K562 (cell line): ENCODE measurements at places on chromosomes 7 and 10.
A peak's percentile ranks its signal among the peaks of the same experiment; 100 is the strongest.

DNA sequence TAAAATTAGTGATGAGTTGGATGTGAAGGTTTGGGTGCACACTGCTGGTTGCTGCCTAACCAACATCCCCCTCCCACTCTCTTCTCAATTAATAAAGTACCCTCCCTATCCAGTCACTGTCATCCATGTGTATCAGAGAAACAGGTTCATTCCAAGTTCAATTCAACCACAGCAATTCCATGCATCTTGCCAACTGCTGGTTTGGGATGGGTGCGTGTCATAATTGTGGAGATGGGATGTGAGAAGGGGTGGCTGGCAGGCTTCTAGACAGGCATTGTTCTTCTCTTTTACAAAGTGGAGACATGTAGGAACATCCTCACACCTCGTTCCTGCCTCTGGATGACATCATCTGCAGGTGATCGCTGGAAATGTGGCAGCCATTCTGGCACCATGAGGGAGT lies 7.5 kb upstream of the CNPY1 start:
- no peak for DNase-seq

- DNase-seq: no peak
Observed at GRCh38 chr10:4758256-4758655, 67.8 kb upstream of the AKR1E2 start.

GRCh38 chr10:6726924-6727323 lies 146.8 kb upstream of the PRKCQ start:
- no peak for DNase-seq

DNA sequence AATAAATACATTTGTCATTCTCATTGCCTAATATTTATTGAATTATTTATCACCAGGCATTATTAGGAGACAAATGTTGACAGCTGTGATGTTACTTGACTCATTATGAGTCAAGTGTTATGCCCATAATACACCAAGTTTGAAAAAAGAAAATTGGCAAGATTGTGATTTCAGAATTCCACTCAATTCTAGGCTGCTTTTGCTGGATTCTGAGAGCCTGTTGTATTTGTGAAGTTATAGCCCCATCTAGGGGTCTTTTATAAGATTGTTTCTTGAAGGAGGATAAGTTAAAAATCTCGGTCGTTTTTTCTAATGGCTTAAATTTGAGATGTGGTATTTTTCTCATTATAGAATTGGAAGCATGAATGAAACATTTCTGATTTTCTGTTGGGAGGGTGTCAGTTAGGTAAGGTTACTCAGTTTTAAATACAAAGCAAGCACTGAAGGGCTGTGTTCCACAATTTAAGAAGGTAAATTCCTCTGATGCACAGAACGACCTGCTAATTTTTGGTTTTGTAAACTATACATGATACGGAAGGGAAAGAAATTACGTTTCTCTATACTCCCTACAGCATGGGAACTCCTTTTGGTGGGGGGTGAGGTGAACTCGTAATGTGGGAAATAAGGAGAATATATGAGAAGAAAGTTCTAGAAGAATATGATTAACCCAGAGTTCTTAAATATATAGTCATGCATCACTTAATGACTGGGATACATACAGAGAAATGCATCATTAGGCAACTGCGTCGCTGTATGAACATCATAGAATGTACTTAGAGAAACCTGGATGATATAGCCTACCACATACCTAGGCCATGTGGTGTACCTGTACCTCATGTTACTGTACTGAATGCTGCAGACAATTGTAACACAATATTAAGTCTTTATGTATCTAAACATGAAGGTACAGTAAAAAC lies 2.6 kb downstream of the STK31 start:
- peak; percentile 44 for DNase-seq

GRCh38 chr10:74103560-74104258 lies 46.9 kb downstream of the AP3M1 start:
- DNase-seq: no peak

GRCh38 chr10:1289591-1289990 lies 233.4 kb downstream of the WDR37 start:
- DNase-seq: no peak

- no peak for DNase-seq
Observed at GRCh38 chr7:756928-757560, 30.0 kb upstream of the PRKAR1B start.

DNA sequence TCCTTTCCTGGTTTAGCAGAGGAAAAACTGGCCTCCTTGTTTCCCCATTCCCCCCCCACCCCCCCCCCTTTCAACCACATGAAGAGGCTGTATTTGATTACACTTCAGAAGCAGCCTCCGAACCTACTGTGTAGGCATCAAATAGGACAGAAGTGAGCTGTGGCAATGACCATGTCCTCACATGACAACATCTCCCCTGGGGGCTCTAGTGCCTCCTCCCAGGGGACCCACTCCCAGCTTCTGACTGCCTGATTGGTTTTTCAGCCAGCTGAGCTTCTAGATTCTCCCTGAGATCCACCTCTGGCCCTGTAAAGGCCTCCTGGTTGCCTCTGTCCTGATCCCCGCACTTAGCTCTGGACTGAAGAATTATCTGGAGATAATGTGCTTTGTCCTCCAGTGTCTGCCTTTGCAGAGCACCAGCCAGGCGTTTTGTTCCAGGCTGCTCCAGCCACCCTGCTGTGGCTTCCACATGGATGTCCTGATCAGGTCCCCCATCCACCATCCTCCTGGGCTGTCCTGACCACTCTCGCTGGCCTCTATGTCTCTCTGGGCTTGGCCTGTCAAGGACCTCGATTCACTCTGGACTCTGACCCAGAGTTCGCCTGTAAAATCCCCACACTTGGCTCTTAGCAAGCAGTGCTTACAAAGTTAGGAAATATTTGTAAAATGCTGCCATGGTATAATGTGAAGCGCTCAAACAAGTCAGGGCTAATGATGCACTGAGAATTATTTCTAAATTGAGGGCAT lies 42.4 kb upstream of the TOMM7 start:
- no peak for DNase-seq
